Mesothelial cell of epicardium (in vitro differentiated cells): ENCODE measurements at places on chromosomes 5 and 9.
A peak's percentile ranks its signal among the peaks of the same experiment; 100 is the strongest.

DNA sequence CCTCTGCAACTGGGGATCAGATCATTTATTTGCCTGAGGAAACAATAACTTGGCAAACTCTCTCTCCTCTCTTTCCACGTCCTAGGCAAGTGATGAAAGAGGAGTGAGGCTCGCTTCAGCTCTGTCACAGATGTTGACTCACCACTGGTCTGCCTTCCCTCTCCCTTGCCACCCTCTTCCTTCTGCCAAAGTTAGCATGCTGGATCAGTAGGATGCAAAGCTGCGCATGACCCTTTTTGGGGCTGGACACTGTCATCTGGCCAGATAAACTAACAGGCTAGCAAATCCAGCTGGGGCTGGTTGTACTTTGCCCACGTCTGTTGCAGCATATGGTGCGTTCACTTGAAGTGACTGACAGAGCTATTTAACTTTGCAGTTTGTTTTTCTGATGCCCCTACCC is 36.2 kb upstream of the SMARCA2 start:
- H3K27ac ChIP-seq: no peak overlapping the region
- H3K4me1 ChIP-seq: peaks cover 25% of the 10 kb centered on the region
- no peaks in the 10 kb centered on the region for H3K27me3 ChIP-seq
- no peak for DNase-seq

GRCh38 chr5:145990170-145990569 is 53.8 kb downstream of the SH3RF2 start:
- H3K36me3 ChIP-seq: peaks cover 12% of the 10 kb centered on the region
- no peak overlapping the region for H3K4me3 ChIP-seq
- no peak for DNase-seq

DNA sequence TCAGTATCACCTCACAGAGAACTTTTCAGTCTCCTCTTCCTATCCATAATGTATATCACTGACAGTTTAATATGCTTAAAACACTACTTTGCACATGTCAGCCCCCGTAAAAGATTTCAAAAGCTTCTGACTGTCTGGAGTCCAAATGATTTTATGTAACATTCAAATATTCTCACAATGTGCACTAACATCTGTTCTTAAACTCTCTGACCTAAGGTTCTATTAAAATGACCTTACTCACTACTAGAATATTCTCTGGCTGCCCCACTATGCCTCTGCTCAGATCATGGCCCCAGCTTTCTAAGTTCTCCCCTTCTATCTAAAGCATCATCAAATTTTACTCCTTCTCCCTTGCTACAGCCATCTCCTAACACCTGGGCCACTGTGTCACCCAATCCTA is 52.5 kb downstream of the AP3B1 start:
- peaks cover 24% of the 10 kb centered on the region for H3K36me3 ChIP-seq
- no peaks in the 10 kb centered on the region for H3K27me3 ChIP-seq
- no peak overlapping the region for H3K27ac ChIP-seq
- no peak overlapping the region for H3K4me3 ChIP-seq
- H3K4me1 ChIP-seq: peaks cover 13% of the 10 kb centered on the region
- DNase-seq: no peak

- H3K4me3 ChIP-seq: peak within 1 kb of the TSS; percentile 84
- H3K36me3 ChIP-seq: peaks cover 16% of the 10 kb centered on the region
- peak within 1 kb of the TSS; percentile 98 for H3K27ac ChIP-seq
- peaks cover 49% of the 10 kb centered on the region for H3K4me1 ChIP-seq
- DNase-seq: peak; percentile 73
- H3K27me3 ChIP-seq: no peaks in the 10 kb centered on the region
These were observed at the start of gene SNX24 for GRCh38 chr5:122845229-122846050. Gene SNX24 (plus strand): TSS chr5:122845613. CDS start chr5:122845634, 21 bp downstream.

DNA sequence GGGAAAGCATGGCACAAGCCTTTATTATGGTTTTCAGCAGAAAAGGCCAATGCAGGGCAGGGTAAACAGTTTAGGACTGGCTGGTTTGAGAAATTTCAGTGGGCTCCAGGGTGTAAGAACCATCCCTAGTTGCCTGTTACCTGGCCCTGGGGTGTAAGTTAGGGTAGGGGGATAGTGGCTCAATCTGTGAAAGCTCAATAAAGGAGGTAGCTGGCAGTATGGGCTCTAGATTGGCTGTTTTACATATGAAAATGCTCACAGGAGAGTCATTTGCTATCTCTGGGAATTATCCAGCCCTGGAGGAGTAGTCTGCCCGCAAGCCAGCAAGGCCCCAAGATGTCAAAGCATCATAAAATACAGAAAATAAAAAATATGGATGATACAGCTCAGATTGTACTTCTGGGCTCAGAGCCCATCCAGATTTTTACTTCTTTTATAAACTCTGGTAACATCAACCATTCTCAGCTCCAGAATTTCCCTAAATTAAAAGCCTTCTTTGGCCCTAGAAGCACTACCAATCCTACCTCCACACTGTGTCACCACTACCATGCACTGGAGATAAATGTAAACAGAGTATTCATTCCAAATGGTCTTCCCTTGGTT is 31.1 kb downstream of the SSBP2 start:
- H3K36me3 ChIP-seq: peaks cover 1% of the 10 kb centered on the region
- no peaks in the 10 kb centered on the region for H3K27me3 ChIP-seq
- H3K27ac ChIP-seq: peak overlapping the region; percentile 13
- DNase-seq: no peak
- H3K4me1 ChIP-seq: peaks cover 25% of the 10 kb centered on the region

DNA sequence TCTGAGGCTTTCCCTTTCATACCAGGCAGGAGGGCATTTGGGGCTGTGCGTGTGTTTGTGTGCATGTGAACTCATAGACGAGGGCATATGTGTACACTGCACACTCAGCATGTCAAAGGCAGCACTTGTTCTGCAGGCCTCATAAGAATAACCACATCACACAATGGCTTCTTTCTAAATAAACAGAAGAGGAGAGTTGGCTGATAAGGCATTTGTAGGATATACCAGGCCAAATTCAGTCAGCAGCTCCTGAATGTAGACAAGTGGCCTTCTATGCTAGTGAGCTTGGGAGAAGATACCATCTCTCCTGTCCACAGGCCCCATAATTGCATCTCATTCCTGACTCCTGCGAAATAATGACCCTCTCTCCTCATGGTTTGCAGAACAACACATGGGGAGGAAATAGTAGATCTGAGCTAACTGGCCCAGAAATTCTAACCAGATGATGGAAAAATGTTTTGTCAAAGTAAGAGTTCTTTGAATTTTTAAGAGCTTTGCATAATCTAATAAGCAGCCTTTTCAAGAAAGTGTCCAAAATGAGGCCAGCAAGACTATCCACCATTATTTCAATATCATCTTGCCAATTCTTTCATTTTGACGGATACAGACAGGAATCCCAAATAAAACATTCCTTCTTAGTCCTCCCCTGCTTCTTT is 60.5 kb upstream of the GAS1 start:
- peaks cover 32% of the 10 kb centered on the region for H3K4me1 ChIP-seq
- H3K27ac ChIP-seq: peak overlapping the region; percentile 89
- peaks cover 12% of the 10 kb centered on the region for H3K36me3 ChIP-seq
- DNase-seq: no peak
- H3K4me3 ChIP-seq: no peak overlapping the region
- H3K27me3 ChIP-seq: no peaks in the 10 kb centered on the region

DNA sequence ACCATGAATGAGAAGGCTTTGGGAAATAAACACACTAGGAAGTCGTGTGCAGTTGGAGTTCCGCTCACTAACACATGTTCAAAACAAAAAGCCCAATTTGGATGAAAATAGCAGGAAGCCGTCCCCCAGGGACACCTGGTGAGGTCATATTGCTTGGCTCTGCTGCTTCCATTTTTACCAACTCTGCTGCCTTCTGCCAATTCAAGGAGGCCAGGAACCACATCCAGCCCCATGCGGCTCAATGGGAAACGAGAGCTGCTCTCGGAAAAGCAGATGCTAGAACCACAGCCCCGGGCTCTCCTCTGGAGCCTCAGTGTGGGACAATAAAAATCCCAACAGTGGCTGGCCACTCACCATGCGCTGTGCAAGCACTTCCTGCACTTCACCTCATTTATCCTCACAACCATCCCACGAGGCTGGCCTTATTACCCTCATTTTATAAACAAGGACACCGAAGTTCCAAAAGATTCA is 13.4 kb downstream of the ADAM19 start:
- H3K4me1 ChIP-seq: peaks cover 2% of the 10 kb centered on the region
- peaks cover 9% of the 10 kb centered on the region for H3K36me3 ChIP-seq
- no peak overlapping the region for H3K27ac ChIP-seq
- DNase-seq: no peak

- no peak overlapping the region for H3K4me3 ChIP-seq
- H3K27ac ChIP-seq: no peak overlapping the region
- peaks cover 7% of the 10 kb centered on the region for H3K4me1 ChIP-seq
- no peaks in the 10 kb centered on the region for H3K36me3 ChIP-seq
These were observed 118.7 kb downstream of the AUH start for GRCh38 chr9:91243029-91243428.

GRCh38 chr5:93573354-93574351 is 7.4 kb downstream of the NR2F1-AS1 start:
- H3K27me3 ChIP-seq: peaks cover 96% of the 10 kb centered on the region
- no peaks in the 10 kb centered on the region for H3K36me3 ChIP-seq
- H3K27ac ChIP-seq: no peak overlapping the region
- peak overlapping the region; percentile 68 for H3K4me3 ChIP-seq

DNA sequence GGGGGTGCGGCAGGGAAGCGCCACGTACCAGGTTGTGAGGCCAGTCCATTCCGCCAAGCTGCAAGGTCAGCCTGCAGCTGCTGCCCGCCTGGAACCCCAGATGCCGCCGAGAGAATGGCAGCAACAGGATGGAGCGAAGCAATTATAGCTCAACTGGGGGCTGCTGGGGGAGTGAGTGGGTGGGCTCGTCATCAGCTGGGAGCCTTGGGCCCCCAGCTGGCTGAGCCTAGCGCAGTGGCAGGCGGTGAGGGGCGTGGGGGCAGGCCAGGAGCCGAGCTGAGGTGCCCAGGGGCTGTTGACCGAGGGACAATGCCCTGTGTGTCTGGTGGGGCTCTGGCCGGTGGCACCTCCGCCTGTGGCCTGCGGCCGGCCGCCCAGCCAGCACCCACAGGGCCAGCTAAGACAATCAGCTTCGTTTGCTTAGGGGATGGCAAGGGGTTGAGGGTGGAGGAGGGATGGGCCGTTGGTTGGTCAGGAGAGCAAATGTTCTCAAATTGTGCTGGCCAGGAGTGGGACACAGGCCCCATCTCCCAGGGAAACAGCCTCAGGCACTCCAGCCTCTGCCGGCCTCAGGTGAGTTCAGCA is at the start of gene IL17B:
Gene IL17B (minus strand): TSS at position 116 of the 585 bp plus-strand sequence. CDS start 67 bp downstream, at position 49.
- H3K36me3 ChIP-seq: no peaks in the 10 kb centered on the region
- peaks cover 22% of the 10 kb centered on the region for H3K4me1 ChIP-seq
- no peaks in the 10 kb centered on the region for H3K27me3 ChIP-seq

GRCh38 chr9:29773676-29774075 is 2200.4 kb upstream of the C9orf72 start:
- no peaks in the 10 kb centered on the region for H3K36me3 ChIP-seq
- no peak for DNase-seq
- H3K27me3 ChIP-seq: no peaks in the 10 kb centered on the region
- H3K4me3 ChIP-seq: no peak overlapping the region

- H3K27me3 ChIP-seq: no peaks in the 10 kb centered on the region
- DNase-seq: no peak
- H3K4me1 ChIP-seq: peaks cover 16% of the 10 kb centered on the region
- H3K4me3 ChIP-seq: no peak overlapping the region
- no peak overlapping the region for H3K27ac ChIP-seq
These were observed 176.6 kb upstream of the SH3GL2 start for GRCh38 chr9:17402309-17402708.

DNA sequence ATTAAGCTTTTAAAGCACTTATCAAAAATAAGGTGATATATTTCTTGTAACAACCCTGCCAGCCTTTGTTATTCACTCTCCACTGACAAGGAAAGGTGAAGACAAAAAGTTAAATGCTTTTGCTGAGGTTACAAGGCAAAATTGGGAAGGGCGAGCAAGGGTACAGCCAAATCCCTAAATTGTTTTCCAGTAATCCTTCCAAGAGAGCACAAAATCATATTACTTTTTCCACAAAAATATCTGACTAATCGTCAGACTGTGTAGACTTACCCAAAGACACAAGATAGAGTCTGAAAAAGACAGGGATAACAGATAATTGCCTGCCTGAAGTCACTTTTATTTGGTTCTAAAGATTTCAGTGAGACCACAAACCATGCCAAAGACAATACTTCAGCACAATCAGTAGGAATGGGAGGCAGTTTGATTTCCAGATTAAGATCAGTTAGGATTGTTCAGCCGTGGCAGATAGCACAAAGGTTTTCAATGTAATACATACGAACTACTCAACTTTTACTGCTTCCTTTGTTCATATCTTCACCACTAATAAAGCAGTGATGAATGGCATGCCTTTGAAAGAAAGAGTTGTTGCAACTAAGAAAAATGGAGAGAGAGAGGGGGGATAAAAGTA is 383.8 kb upstream of the TUSC1 start:
- H3K36me3 ChIP-seq: no peaks in the 10 kb centered on the region
- no peak for DNase-seq
- H3K27me3 ChIP-seq: no peaks in the 10 kb centered on the region
- H3K4me1 ChIP-seq: peaks cover 4% of the 10 kb centered on the region
- no peak overlapping the region for H3K27ac ChIP-seq
- no peak overlapping the region for H3K4me3 ChIP-seq

DNA sequence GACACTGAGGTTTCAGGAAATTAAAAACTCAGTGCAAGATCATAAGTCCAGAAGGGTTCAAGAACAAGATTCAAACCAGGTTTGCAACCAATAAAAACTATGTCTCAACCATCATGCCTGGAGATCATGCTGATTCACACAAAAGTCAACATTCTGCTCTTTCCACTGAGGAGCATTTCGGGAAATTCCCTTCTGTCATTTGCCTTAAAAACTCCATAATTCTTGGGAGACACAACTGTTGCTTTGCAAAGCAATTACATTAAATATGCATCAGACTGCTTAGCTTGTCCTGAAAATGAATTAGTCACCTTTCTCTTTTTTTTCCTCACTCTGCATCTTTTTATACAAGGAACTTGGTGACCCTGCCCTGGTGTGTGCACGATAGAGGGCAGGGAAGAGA is 275.9 kb upstream of the ZNF462 start:
- no peak overlapping the region for H3K4me3 ChIP-seq
- H3K4me1 ChIP-seq: peaks cover 16% of the 10 kb centered on the region
- H3K36me3 ChIP-seq: no peaks in the 10 kb centered on the region
- H3K27ac ChIP-seq: no peak overlapping the region

DNA sequence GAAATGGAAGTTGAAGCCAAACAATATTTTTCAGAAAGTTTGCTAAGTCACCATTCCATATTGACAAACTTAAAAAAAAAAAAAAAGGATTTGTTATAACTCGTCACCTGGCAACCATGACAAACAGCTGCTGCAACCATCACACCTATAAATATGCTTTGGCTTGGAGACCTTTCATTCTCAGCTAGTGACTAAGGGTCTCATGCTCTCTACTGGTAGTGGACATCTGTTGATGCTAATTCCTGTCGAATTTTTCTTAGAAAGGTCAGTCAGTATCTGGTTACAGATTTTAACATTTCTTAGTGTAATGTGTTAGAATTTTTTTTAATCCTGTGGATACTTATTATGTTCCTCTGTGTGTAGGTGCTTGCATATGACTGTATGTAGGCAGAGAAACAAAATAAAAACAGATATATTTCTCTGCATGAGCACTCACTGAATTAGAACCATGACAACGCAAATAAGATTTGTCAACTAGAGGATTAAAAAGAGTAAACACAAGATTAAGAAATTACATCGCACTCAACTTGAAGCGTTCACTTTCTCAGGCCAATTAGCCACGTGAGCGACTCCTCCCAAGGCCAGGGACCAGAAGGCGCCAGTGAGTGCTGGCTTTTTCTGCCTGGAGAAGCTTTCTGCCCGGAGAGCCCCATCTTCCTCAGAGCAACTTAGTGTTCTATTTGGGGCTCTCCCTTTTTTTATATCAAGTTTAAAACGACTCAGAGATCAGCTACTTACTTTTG is 27.0 kb upstream of the ZNF622 start:
- peaks cover 6% of the 10 kb centered on the region for H3K4me1 ChIP-seq
- H3K27ac ChIP-seq: no peak overlapping the region
- no peak overlapping the region for H3K4me3 ChIP-seq
